LoVo (cell line): ENCODE measurements at places on chromosomes 6 and 20.

- no peak for DNase-seq
Observed at GRCh38 chr6:145865595-145865994, 51.0 kb upstream of the FBXO30 start.

GRCh38 chr6:47446669-47447330 is 30.8 kb upstream of the CD2AP start:
- no peak for DNase-seq

DNA sequence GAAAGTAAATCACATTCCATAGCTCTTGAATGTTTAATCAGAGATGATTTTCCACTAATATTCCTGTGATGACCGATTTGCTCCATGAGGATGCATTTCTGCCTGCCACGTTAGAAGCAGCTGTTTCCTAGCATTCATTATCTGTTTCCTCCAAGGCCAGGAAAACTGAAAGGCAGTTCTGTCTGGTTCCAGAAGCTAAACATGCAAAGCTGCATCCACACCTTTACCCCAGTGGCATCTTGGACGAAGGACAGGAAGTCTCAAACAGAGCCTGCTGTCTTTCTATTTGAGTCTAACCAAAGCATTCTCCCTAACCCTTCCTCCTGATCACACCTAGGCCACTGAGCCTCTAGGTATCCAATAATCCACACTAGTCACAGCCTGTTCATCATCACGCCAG is 27.6 kb downstream of the CNKSR3 start:
- DNase-seq = no peak

DNA sequence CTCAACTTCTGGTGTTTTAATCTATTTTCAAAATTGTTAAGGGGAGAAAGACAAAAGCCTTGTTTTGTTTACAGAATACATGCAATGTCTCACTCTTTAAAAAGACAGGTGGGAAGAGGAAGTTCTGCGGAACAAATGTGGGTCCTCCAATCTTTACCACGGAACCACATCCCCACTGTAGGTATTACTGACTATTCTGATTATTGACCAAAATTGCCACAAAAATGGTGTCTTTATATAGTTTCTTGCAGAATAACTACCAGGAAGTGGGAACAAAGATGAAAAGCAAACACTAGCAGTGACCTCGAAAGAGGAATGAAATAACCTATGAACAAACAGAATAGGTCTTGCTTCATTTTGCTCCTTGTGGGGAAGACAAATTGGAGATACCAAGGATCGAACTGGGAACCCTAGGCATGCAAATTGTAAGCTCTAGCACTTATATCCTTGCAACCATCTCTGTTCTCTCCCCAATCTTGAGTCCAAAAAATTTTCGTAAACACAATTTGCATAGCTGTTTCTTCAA is 106.7 kb downstream of the GPX5 start:
- DNase-seq = no peak

DNA sequence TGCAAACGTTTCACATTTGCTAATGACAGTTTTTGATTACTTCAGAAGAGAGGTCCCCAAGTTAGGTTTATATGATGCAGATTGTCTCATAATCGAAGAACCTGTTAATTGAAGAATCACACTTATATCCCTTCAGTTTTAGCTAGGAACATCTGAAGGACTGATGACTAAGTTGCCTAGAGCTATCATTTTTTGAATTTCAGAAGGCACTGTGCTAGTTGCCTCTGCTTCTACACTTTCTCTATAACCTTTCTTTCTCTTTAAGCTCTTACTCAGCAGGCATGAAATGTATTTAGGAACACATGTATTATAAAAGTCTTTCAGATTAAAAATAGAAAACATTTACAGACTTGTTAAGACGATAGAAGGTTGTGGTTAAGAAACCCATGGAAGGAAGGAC is 14.4 kb upstream of the GJE1 start:
- DNase-seq = no peak

GRCh38 chr6:143449714-143450452 is 612 bp downstream of the ADAT2 start:
- DNase-seq = peak; percentile 32

GRCh38 chr20:13355411-13355810 is 134.3 kb downstream of the ISM1 start:
- no peak for DNase-seq

DNA sequence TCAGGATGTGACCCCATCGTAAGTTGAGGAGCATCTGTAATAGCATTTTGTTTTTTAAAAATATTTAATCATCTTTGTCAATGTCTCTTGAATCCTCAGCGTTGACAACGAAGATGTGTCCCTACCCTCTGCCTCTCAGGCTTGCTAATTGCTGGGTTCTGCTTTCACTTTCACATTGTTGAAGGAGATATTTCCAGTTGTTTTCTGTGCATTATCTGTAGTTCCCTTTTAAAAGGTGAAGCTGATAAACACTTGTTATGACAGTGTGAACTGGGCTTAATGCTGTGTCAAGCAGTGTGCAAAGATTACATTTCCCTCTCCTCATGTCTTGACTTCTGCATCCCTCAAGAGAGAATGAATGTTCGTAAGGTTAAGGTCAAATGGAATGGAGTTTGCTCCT is 54.9 kb downstream of the CSE1L start:
- DNase-seq = no peak

- no peak for DNase-seq
Observed at GRCh38 chr20:11098888-11099287, 425.1 kb upstream of the JAG1 start.

DNA sequence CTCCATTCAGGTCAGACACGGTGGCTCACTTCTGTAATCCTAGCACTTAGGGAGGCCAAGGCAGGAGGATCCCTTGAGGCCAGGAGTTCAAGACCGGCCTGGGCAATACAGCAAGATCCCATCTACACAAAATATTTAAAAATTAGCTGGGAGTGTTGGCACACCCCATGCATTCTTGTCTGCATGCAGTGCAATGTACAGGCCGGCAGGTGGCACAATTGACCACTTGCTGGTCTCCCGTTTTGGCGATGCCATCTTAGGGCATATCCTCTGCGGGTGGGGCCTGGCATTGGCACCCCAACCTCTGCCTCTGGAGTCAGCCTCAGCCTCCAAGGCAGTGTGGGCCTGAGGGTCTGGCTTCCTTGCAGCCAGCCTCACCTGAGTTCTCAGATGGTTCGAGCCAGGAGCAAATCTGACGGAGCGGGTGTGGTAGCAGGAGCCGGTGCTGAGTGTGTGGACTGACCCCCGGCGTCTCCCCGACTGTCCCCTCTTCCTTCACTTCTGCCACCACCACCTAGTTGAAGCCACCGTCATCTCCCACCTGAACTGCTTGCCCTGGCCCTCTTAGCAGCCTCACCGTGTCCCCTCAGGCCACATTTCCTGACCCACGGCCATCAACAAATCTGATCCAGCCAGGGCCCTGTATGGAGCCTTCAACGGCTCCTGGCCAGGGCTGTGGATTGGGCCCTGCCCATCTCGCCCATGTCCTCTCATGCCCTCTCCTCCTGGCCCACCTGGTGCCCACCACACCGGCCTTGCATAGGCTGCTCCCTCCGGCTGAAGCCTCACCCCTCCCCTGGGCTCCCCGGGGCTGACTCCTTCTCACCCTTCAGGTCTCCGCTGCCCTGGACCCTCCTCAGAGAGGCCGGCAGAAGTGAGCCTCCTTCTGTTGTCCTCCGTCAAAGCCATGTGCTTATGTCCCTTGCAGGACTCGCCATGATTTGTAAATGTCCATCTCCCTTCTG is 44.0 kb downstream of the EFCAB8 start:
- DNase-seq = peak; percentile 55

- DNase-seq = no peak
Observed at GRCh38 chr20:53215166-53215565, 243.0 kb downstream of the TSHZ2 start.
